Urinary bladder (tissue), 4 donors: ENCODE measurements at places on chromosomes 6 and 20. TPM values are rescaled to one million over a fixed set of nuclear protein-coding genes. Genes with fewer than 3 reads are reported as not detected.

The ASCC3 gene
- 89.5 TPM for total RNA-seq

The NUDT3 gene
- total RNA-seq: 43.9 TPM

The IL17F gene
- not detected for total RNA-seq

The BCAS1 gene
- total RNA-seq: 28.1 TPM

The CABLES2 gene
- 2.1 TPM for total RNA-seq

The SFTA2 gene
- total RNA-seq: not detected

The PLA2G7 gene
- total RNA-seq: 2.7 TPM

The FOXQ1 gene
- 10.8 TPM for total RNA-seq

The CAGE1 gene
- not detected for total RNA-seq

The OXT gene
- total RNA-seq: not detected

The ANKRD66 gene
- not detected for total RNA-seq

The GABBR1 gene
- 39.1 TPM for total RNA-seq

The CST4 gene
- not detected for total RNA-seq

The PTK6 gene
- 2.8 TPM for total RNA-seq

The ZSCAN23 gene
- 15.5 TPM for total RNA-seq

The PYGB gene
- total RNA-seq: 71.4 TPM

The CRISP3 gene
- total RNA-seq: 31.8 TPM

The GNRH2 gene
- not detected for total RNA-seq

The RNF182 gene
- total RNA-seq: 0.90 TPM

The LST1 gene
- total RNA-seq: 4.2 TPM
